ENCODE measurements at places on chromosomes 7 and 10.

GRCh38 chr10:52615756-52616394 lies 156.7 kb downstream of the MBL2 start:
- DNase-seq: no peak

GRCh38 chr7:120805636-120806388 lies 52.1 kb downstream of the TSPAN12 start:
- peak; percentile 20 for DNase-seq

DNA sequence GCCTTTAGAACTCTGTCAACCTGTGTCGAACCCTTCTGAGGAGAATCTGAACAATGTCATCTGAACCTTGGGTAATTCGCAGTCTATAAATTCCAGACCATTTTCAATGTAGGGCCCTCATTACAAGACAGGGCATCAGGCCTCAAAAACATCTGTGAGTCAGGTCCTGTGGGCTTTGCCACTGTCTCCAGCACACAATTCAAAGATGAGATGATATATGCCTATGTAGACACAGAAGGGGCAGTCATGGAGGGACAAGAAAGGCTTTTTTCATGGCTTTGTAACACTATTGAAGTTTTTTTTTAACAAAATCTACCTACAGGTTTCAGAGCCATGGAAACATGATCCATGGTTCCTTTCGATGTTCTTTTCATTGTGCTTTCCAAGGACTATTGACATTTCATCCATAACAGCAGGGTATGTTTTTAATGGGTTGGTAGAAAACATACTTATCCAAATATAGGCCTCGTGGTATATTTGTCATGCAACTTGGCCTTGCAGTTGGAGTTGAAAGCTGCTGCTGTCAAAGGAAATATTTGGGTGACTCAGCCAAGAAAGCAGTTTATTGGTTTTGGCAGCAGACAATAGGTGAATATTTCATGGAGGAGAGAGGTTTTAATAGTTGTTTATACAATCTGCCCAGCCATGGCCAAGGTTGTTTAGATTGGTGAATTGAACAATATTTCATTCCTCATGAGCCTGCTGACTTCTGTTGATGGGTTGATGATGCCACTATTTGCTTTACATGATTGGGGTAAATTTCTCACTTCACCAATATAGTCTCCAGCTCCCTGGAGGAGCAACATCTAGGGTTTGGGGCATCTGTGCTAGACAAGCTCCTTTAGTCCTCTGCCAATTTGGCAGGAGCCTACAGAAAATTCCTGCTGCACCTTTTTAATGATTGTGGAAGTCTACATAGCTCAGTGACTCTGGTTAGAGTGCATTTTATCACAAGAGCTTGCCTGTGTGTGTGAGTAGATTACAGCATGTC lies 158.4 kb upstream of the TMEM72 start:
- DNase-seq: no peak

GRCh38 chr7:50679218-50680007 lies 103.3 kb downstream of the GRB10 start:
- DNase-seq: no peak

GRCh38 chr10:33234831-33235237 lies 99.6 kb downstream of the NRP1 start:
- DNase-seq: no peak

GRCh38 chr10:58064714-58065528 lies 202.8 kb downstream of the IPMK start:
- no peak for DNase-seq

GRCh38 chr10:74669210-74669609 lies 157.2 kb upstream of the KAT6B start:
- no peak for DNase-seq

- DNase-seq: peak; percentile 26
These were observed 36.0 kb downstream of the KCNH2 start for GRCh38 chr7:150942001-150942590.

DNA sequence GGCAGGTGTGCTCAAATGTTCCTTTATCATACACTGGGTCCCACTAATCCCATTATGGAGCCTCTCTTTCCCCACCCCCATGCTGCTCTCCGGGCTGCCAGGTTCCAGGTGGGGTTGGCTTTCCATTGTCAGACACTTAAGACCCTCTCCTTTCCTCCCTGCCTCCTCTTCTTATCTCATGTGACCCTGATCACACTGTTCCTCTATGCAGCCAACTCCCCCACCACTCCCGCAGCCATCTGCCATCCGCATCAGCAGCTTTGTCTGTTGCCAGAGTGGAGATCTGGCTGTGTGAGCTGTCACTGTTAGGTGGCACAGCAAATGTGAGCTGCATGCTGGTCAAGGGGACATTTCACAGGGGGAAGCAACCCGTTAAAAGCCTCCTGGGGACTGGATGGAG lies 391.4 kb downstream of the TNS3 start:
- DNase-seq: no peak

DNA sequence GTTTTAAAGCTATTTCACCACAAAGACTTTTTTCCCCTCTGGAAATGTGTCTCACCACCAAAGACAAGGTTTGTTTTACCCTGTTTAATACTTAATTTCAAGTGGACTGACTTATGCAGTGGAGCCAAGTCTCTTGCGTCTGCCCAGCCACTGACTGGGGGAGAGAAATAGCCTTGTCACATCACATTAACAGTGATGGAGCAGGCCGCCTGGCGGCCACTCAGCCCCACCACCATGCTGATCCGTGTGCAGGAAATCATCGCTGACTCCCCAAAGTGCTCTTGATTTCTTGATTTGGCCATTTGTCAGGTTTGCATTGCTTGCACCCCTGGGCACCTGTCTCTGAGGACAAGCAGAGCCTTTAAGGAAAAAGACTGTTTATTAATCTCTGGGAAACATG lies 334.1 kb downstream of the GLRX3 start:
- DNase-seq: no peak

DNA sequence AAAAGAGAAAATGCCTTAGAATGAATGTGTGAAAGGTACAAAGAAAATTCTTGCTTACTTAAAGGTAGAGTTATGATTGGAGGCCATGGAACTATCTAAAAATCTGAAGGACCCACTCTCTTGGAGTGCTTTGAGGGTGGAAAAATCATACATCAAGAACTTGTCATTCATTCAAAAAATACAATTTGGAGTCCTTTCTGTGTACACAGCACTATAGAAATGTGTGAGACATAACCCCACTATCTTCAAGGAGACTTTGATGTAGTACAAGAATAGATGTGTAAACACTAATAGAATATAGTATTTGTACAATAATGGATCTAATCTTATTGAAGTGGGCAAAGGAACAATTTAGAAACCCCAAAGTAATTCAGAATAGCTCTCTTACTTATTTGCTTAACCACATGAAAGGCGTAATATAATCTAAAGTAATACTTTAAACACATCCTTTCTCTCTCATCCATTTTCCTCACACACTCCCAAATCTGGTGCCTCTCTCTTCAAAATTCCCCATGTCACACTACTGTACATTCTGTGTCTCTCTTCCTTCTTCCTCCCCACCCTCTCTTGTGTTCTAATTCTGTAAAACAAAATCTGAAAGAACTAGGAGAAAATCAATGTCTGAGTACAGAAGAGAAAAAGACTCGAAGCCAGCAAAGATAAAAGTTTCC lies 166.7 kb downstream of the DNAJB9 start:
- no peak for DNase-seq

DNA sequence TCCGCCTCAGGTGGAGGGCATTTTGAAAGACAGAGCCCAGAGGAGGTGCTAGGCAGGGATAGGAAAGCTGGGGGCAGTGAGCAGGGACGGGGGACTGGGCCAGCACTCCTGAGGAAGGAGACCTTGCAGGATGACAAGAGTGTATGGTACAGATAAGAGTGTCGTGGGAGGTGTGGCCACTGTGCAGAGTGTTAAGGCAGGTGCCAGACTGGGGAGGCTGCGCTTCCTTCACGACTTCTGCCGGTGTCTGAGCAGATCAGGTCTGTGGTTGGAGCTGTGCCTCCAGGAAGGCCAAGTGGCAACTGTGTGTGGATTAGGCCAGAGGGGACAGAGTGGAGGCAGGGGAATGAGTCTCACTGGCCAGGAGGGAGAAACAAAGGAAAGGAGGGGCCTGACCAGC lies 161.7 kb downstream of the HIBADH start:
- no peak for DNase-seq

- DNase-seq: no peak
These were observed 50.6 kb upstream of the TES start for GRCh38 chr7:116159711-116160110.

DNA sequence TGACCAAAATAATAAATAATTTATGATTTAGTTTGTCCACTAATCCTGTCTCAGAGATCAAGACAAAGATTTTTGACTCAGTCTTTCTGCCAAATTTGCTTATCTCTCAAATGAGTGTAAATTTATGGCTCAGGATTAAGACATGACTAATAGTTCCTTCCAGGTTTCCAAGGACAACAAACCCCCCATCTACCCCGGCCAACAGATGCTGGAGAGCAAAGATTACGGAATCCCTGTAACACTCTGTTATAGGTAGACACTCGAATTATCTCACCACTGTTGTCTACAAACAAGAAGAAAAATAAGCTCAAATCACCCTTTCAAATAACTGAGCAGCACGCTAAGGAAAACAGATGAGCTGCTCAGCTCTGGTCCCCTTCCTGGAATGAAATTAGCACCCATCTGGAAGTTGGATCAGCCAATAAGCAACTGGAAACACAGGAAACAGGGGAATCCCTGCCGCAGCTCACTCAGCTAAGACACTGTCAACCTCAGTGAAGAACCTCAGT lies 56.8 kb upstream of the SVIL start:
- no peak for DNase-seq
